Fibroblast of skin of abdomen (primary cell): ENCODE measurements at places on chromosomes 12 and 14.

DNA sequence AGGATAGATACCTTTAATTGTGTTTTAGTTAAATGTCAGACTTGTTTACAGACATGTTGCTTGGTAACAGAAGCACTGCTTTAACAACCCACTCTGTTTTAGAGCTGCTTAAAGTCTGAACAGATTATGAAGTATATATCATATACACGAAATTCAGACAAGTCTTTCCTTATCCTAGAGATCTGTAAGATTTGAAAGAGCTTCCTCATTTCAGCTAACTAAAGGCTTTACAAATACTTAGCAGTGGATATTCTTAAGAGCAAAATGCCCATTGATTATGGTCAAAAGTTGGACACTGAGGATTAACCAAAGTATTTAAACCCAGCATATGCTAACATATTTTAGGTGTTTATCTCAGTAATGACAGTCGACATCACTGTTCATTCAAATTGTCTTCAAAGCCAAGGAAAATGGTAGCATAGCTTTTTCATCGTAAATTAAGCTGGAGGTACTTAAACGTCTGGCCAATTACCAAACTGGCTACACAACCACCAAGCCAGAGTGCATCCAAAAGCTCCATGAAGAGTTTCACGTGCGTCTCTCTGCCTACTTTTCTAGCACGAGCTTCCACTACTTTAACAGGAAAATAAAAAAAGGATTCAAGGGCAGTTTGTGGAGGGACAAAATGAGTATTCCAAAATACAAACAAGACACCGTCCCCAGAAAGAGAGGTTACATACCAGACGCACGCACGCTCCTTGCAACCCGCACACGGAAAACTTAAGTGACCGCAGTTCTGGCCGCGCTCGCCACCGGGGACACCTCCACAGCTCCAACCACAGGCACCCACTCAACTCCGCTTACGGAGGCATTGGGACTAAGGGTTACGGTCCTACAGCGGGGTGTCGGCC is 565 bp downstream of the CEP83 start:
- peak; percentile 28 for DNase-seq

DNA sequence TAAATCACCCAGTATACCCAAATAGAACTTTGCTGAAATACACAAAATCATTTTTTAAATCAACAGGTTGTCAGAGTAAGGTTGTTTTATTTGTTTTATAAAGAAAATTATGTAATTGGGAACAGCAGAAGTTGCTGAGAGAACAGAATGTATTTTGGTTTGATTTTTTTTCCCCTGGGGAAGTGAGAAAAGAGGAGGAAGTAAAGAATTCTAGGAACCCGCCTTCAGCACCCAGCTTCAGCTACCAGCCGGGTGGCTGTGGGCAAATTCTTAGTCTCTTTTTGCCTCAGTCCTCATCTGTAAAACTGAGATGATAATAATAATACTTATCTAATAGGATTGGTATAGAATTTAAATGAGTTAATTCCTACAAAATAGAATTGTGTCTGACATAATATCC is 119.4 kb downstream of the SRGAP1 start:
- DNase-seq: no peak

DNA sequence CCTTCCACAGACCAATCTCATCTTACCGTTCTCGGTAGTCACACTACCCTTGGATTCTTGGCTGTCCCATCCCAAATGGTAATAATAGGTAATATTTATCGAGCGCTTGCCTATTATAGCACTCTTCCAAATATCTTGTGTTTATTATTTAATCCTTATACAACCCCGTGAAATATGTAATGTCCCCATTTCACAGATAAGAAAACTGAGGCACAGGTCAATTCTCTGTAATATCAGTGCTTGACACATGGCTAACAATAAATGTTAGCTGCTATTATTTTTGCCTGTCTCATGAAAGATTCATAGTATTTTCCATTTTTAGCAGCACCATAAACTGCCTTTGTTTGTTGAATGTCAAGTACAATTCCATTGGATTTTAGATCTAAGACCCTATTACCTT is 4.5 kb downstream of the TMX1 start:
- no peak for DNase-seq

DNA sequence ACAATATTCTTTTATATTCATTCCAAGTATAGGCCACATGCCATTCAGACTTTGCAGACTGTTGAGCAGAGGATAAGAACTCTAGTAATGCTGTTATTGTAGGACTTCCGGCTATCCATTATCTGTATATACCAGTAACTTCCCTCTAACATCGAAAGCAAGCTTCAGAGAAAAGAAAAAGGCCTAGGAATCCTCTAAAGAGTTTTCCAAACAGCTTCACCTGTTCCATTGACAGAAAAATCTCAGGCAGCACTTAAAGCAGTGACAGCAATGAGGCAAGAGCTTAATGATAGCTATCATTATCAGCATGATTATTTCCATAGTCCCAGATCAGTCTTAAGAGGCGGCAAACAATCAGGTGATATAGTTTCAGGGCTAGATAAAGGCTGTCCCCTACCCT is 1.8 kb downstream of the CPNE8 start:
- no peak for DNase-seq

- no peak for DNase-seq
These were observed 101.1 kb upstream of the FRMD6 start for GRCh38 chr14:51550636-51551035.

GRCh38 chr12:113392988-113393579 is 10.6 kb downstream of the SDS start:
- DNase-seq: peak; percentile 5

DNA sequence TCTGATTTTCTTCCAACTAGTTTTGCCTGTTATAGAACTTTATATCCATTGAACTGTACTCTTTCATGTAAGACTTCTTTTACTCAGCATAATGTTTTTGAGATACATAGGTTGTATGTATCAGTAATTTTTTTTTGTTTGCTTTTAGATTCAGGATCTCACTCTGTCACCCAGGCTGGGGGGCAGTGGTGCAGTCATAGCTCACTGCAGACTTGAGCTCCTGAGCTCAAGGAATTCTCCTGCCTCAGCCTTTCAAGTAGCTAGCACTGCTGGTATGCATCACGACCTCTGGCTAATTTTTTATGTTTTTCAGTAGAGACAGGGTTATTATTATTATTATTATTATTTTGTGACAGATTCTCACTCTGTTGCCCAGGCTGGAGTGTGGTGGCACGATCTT is 65.0 kb upstream of the DDHD1 start:
- no peak for DNase-seq

- DNase-seq: no peak
These were observed 82.5 kb downstream of the SH2B3 start for GRCh38 chr12:111488271-111488670.

GRCh38 chr12:32091696-32092095 is 15.0 kb upstream of the BICD1 start:
- DNase-seq: no peak

DNA sequence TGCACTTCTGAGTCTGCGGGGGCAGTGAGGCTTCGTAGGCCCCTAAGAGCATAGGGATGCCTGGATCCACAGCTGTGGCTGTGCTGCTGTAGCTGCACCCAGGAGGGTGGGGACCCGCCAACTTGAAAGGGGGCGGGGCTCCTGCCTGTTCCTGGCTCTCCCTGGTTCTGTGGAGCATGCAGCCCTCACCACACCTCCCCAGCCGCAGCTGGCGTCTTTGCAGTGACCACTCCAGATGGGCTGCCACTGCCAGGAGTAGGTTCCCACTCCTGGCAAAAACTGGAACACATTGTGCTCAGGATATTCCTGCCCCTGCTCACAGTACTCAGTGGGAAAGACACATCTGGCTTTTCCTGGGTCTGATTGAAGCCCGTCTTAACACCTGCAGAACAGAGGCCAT is 35.8 kb downstream of the TIMELESS start:
- DNase-seq: no peak

- no peak for DNase-seq
These were observed 186.5 kb upstream of the LHX5 start for GRCh38 chr12:113658006-113658655.

DNA sequence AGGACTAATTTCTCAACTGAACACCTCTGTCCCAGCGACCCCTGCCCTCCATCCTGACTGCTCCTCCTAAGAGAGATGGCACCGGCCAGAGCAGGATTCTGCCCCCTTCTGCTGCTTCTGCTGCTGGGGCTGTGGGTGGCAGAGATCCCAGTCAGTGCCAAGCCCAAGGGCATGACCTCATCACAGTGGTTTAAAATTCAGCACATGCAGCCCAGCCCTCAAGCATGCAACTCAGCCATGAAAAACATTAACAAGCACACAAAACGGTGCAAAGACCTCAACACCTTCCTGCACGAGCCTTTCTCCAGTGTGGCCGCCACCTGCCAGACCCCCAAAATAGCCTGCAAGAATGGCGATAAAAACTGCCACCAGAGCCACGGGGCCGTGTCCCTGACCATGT is 756 bp downstream of the RNASE7 start:
- DNase-seq: no peak

DNA sequence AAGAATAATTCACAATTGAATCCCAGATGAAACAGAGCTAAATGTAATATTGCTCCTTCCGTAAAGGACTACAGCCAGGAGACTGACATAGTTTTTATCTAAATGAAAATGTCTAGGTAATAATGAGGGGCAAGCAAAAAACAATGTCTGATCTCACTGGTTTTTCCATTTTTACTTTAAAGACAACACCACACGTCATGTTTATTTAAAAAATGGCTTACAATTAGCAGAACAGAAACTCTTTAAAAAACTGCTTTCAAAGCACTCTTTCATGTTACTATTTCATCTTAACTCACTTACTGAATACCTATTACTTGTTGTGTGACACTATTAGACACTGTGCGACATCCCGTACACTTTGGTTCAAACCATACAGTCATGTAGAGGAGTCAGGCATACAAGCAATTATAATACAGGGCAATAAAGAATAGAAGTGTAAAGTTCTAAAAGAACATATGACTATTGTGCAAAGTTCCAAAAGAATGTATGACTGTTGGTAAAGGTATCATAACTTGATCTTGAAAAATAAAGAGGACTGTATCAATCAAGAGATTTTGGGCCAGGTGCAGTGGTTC is 9.1 kb downstream of the BTBD7 start:
- DNase-seq: no peak

- no peak for DNase-seq
These were observed 19.2 kb upstream of the CYP46A1 start for GRCh38 chr14:99664937-99665273.

DNA sequence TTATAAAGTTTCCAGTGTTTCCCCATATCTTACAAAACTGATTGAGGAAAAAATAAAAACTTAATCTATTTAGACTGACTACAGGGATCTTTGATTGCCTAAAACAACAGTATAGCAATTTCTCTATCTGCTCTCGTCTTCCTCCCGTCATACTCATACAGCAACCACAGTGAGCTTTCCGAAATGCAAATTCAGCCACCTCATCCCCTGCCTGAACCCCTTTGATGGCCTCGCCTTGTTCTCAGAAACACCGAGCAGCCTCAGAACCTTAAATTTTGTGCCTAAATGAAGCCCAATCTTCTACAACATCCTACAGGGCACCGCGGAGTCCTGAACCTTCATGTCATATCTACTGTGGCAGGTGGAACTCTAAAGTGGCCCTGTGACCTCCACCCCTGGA is 223.7 kb upstream of the TMEM132C start:
- no peak for DNase-seq

DNA sequence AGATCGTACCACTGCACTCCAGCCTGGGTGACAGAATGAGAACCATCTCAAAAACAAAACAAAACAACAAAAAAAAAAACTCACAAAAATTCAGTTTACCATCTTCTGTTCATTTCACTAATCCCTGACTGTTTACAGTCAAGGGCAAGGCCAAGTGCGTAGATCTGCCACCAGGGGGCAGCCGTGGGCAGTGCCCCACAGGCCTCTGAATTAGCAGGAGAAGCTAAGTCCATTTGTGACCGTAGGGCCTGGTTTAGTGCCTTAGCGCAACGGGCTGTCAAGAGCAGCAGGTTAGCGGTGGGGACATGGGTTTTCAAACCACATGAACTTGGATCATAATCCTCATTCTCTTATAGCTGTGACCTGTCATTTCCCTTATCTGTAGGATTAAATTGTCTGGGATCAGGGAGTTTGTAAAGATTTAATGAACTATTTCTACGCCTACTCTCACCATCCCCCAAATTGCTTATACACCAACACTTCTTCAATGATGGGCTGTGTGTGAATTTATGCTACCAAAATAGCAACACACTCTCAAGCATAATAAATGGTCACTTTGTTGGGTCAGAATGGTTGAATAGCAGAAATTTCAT is 49.0 kb downstream of the KCTD10 start:
- peak; percentile 70 for DNase-seq

DNA sequence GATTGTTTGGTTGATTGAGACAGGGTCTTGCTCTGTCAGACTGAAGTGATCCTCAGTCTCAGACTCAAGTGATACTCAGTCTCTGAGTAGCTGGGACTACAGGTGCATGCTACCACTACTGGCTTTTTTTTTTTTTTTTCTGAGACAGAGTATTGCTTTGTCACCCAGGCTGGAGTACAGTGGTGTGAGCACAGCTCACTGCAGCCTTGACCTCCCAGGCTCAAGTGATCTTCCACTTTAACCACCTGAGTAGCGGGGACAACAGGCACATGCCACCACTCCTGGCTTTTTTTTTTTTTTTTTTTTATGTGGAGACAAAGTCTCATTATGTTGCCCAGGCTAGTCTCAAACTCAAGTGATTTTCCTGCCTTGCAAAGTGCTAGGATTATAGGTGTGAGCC is 31.8 kb downstream of the CPSF2 start:
- no peak for DNase-seq

DNA sequence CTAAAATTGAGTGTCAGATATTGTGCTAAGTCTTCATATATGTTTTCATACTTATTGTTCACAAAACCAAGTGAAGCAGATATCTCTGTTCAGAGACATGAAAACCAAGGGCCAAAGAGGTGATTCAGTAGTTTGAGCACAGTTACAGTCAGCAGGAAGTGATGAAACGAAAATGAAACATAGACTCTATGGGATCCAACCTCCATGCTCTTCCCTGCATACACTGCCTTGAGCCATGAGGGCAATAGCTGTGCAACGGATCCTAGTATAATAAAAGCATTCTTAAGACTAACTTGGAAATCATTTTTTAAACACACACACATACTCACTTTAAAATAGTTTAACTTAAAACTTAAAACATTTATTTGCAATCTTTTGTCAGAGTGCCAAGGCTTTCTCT is 27.9 kb downstream of the ESR2 start:
- peak; percentile 61 for DNase-seq

DNA sequence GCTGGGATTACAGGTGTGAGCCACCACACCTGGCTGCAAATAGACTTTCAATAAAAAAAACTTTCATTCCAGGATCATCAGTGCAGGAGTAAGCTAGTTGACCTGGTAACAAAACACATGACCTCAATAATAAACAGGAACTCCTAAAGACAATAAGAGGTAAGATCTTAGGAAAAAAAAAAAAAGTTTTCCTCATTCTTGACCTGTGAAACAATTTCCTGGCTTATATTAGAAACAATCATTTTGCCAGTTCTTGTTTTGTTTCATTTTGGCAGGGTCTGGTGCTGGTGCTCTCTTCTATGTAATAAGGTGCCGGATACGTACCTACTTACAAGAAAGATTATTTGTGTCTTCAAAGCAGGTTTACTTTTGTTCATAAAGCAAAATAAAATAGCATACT is 90.6 kb upstream of the AMN1 start:
- no peak for DNase-seq

- no peak for DNase-seq
These were observed 12.1 kb downstream of the SNRPF start for GRCh38 chr12:95870897-95871296.
